H4 (cell line): ENCODE measurements at places on chromosomes 1 and 21. TPM values are rescaled to one million over a fixed set of nuclear protein-coding genes. Genes with fewer than 3 reads are reported as not detected.

- no peak for DNase-seq
Observed at GRCh38 chr1:229563241-229563640, 4.7 kb upstream of the ABCB10 start.

Gene C1orf141
- not detected in 2 replicates for total RNA-seq

DNA sequence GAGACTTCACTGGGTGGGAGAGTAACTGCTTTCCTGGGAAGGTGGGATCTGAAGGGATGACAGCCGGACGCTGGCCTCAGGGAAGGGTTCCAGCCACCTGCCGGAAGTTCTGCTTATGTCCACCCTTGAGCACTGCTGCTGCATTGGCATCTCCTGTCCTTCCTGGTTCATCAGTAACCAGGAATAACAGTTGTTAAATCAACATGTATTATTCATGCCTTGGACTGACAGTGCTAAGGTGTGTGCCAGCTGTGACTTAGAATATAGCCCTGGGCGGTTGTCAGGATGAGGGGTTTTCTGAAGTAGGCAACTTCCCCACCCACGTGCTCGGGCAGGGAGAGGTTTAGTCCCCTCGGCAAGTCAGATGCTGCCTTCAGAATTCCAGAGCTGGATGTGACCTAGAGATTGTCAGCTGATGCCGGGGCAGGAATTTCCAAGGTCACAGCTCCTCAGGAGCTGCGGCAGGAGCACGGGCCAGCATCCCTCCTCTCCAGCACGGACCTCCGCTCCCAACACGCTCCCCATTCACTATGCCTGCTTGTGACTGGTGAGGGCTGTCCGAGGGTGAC lies 17.9 kb downstream of the CLDN14 start:
- DNase-seq: no peak

GRCh38 chr1:29896791-29897714 lies 660.7 kb downstream of the PTPRU start:
- no peak for DNase-seq

DNA sequence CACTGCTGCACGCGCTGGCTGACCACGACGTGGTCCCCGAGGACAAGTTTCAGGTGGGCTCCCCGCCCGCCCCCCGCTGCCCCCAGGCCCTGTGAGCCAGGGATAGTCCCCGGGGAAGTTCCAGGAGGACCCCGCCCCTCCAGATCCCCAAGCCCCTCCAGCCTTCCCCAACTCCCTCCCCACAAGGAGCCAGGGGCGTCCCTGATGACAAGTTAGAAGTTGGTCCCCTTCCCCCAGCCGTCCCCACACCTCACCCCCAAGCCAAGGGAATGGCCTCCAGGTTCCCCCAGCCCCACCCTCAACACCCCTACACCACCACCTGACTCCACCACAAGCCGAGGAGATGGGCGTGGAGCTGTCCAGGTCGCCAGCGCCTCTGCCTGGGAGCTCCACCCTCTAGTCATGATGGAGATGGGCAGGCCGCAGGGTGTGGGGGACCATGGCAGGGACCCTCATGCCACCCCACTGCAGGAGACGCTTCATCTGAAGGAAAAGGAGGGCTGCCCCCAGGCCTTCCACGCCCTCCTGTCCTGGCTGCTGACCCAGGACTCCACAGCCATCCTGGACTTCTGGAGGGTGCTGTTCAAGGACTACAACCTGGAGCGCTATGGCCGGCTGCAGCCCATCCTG lies 525 bp downstream of the AIRE start:
- DNase-seq: no peak

- DNase-seq: no peak
Observed at GRCh38 chr1:160888926-160889325, 3.9 kb upstream of the ITLN1 start.

DNA sequence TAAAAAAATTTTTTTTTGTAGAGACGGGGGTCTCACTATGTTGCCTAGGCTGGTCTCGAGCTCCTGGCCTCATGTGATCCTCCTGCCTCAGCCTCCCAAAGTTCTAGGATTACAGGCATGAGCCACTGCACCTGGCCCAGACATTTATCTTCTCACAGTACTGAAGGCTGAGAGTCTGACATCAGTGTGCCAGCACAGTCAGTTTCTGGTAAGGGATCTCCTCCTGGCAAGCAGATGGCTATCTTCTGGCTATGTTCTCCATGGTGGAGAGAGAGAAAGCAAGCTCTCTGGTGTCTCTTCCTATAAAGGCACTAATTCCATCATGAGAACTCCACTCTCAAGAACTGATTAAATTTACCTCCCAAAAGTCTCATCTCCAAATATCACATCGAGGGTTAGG lies 57.8 kb upstream of the C1orf185 start:
- no peak for DNase-seq
